ENCODE measurements at places on chromosomes 7 and 10. TPM values are rescaled to one million over a fixed set of nuclear protein-coding genes. Genes with fewer than 3 reads are reported as not detected.

PAPSS2 gene
- total RNA-seq, result 17.1 TPM

GBF1 gene
- total RNA-seq, result 24.7 TPM

SUGCT gene
- 0.58 TPM for total RNA-seq

MLXIPL gene
- 1.2 TPM for total RNA-seq

SERPINE1 gene
- 1,778 TPM for total RNA-seq

TMEM26 gene
- total RNA-seq, result not detected

VWA2 gene
- 0.05 TPM for total RNA-seq

UNC5B gene
- total RNA-seq, result 3.3 TPM

Measured in A549 treated with Hydrocortisone at 1 μM for 4 hours (cell line).